ENCODE measurements at places on chromosomes 12 and 14.

- DNase-seq = no peak
Observed at GRCh38 chr12:21502872-21503271, 1.3 kb downstream of the GOLT1B start.

- DNase-seq = no peak
Observed at GRCh38 chr14:38944691-38945090, 158.3 kb downstream of the SEC23A start.

- DNase-seq = no peak
Observed at GRCh38 chr14:80055226-80055625, 156.1 kb downstream of the DIO2 start.

DNA sequence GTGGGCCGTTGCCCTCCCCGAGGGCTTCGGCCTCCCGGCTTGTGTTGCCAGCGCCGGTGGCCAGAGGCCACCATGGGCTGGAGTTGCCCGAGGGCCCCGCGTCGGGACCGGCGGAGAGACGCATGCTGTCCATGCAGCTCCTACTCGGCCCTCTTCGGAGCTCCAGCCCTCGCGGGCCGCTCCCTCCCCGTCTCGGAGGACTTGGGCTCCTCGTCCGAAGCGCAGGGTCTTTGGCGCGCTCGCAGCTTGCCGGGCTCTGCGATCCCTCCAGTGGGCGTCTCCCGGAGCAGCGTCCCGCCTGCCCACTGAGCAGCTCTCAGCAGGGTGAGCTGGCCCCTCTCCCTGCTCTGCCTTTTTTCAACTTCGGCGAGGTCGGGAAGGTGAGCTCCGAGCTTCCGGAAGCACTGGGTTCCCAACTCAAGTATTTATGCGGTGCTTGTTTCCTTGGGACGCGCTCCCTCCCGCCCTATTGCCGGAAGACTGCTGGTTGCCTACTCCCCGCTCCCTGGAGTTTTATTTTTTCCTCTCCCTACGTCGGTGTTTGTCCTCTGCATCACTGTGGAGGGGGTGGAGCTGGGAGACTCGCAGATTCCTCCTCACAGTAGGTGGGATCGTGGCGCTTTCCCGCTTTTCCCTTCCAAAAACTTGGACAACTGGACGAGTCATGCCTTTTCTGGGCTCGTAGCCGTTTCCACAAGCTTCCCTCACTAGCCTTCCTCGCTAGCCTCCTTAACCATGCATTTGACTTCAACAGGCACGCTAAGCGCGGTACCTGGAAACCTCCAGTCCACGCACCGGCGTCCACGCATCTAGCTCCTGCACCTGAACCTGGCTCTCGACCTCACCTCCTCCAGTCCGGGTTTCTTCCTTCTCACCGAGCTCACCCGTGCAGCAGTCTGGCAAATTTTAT is at the start of gene AVPR1A:
TSS of gene AVPR1A (minus strand) at position 489 of the 910 bp plus-strand sequence. CDS start at position 124, 365 bp downstream.
- no peak for DNase-seq

GRCh38 chr12:93050026-93050747 is 121.1 kb upstream of the EEA1 start:
- no peak for DNase-seq

DNA sequence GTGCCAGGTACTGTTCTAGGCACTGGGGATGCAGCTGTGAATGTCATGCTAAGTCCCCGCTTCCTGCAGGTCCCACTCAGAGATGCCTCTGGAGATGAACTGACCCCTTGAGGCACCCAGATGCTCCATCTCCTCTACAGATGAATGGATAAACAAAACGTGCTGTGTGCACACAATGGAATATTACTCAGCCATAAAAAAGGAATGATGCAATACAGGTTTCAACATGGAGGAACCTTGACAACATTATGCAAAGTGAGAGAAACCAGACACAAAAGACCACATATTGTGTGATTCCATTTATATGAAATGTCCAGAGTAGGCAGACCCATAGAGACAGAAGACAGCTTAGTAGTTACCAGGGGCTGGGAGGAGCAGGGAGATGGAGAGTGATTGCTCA is 320.1 kb upstream of the DIO3 start:
- no peak for DNase-seq

DNA sequence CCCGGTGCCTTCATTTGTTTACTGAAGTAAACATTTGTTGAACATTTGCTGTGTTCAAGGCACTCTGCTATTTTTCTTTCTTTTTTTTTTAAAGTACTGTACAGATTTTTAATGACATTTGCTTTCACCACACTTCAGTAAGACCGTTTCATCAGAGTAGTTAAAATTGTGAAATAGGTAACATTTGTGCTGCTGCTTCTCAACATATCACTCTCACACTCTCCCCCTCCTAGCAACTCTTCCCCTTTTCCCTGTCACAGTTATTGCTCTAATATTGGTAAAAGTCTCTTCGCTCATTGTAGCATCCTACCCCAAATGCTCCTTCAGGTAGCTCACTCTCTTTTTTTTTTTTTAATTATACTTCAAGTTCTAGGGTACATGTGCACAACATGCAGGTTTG is 49.6 kb downstream of the SRGAP1 start:
- no peak for DNase-seq

DNA sequence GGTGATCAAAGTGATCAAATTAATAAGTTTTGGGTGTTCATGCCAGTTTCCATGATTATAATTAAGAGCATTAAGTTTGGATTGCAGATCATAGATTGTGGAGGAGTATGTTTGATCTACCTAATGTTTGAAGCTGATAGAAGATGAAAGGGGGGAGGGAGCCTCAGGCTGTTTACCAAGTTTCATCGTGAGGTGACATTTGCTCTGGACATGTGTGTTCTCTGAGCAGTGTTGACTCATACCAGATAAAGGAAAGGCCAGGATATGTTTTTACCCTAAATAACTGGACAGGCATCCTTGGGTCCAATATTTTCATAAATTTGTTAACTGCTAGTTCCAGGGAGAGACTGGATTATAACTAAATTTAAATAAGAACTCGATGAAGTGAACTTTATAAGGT is 3.5 kb upstream of the SEL1L start:
- DNase-seq = no peak

DNA sequence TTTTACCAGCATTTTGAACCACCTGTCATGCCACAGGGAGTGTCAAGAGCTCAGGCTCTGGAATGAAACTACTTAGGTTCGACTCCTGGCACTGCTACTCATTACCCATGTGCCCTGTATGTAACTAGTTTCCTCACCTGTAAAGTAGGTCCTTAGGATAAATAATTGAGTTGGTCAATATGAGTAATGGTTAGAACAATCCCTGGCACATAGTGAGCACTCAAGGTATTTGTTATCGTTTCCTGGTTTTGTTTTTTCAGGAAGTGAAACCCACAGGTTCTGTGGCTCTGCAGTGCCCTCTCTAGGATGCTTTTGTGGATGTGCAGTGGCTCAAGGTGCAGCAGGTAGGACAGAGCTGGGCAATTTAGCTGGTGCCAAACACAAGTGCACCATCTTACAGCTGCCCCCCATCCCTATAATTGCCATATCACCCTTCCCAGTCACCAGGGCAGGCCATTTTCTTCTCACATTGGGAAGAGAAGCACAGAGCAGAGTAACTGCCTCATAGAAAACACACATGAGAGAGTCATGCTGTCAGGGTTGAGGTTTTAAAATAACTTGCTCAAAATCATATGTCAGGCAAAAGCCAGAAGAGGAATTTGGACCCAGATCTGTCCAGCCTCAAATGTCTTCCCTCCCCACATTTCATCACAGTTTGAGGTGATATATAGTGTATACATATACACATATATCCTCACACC is 297.5 kb downstream of the RPAP3 start:
- no peak for DNase-seq

DNA sequence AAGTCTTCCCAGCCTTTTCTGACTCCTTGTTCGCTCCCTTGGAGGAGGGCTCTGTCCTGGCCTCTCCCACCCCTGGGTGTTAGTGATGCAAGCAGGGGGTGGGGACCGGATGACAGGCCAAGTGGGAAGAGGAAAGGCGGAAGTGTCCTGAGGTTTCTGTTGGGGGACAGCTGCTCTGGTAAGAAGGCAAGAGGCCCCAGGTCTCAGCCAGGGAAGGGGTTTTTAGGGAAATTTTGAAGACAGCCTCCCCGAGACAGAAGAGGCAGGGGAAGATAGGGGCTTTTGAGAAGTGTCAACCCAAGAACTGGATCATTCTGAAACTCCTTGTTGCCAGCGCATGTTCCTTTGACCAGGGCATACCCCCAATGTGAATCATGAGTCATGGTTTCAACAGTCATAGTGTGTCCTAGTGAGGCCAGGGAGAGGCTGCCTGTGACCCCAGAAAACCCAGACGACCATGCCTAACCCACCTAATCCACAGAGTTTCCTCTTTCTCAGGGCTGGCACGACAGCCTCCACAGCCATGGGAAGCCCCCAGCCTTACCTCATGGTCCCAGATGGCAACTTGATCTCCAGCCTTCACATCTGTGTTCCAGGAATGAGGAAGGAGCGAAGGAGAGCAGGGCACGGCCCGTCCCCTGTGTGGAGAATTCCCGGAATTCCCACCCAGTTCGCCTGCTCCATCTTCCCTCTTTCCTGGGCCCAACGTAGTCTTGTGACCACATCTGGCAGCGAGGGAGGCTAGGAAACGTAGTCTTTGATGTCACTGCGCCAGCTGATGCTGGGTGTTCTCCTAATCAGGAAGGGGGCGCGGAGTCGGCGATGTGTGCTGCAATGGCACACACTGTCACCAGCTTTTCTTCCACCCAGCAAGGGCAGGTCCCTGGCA is 4.9 kb upstream of the GPR132 start:
- DNase-seq = peak; percentile 63

- no peak for DNase-seq
Observed at GRCh38 chr14:56676042-56676441, 96.4 kb downstream of the TMEM260 start.

DNA sequence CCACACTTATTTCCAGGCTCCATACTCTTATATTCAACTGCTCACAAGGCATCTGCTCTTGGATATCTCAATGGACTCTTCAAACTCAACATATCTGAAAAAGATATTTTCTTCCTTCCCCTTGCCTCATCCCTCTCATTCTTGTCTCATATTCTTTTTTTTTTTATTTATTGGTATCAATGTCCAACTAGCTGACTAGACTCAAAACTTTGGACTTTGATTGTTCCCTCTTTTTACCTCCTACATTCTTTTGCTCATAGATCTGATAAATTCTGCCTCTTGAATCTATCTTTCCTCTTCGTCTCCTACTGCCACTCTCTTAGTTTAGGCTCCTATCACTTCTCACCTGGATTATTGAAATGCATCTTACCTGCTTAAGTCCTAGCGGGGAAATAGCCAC is 25.8 kb downstream of the ARF6 start:
- DNase-seq = no peak

- no peak for DNase-seq
Observed at GRCh38 chr12:106084759-106085158, 54.0 kb downstream of the NUAK1 start.

- no peak for DNase-seq
Observed at GRCh38 chr14:72652179-72652578, 241.7 kb downstream of the DPF3 start.

GRCh38 chr14:92633724-92634123 is 114.7 kb downstream of the LGMN start:
- DNase-seq = no peak

DNA sequence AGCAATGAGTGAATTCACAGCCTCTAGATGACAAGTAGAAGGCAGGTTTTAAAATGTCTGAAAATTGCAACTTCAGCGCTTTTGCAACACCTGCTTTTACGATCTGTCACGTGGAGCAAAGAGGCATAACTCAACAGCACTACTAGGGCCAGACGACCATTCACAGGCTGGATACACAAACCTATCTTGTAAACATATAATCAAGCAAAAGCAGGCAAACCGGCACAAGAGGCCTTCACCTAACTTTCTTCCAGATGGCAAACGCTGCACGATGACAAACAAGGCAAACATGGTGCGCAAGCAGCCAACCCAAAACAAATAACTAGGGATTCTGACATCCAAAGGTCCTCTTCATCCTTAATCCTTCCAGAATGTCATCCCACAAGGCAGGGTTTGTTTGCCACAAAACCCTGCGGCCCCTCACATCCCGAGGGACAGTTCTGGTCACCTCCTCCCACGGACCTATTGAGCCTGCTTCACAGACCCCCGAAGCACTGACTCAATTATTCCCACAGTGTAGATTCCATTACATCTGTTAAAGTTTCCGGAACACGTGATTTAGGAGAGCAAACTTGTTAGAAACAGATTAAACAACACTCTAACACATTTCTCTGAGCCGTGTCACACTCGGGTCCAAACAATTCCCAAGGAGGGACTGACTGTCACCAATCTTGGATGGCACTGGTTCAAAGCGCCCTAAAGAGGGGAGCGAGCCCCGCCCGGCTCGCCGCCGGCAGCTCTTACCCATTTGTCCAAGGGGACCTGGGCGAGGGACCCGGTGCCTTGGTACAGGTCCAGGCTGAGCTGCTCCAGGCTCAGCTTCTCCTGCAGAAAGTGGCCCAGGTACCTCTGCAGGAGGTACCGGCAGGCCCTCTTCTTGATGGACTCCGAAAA is 823 bp downstream of the ATG2B start:
- peak; percentile 37 for DNase-seq

GRCh38 chr12:100584256-100584655 is 10.8 kb downstream of the GAS2L3 start:
- DNase-seq = no peak

DNA sequence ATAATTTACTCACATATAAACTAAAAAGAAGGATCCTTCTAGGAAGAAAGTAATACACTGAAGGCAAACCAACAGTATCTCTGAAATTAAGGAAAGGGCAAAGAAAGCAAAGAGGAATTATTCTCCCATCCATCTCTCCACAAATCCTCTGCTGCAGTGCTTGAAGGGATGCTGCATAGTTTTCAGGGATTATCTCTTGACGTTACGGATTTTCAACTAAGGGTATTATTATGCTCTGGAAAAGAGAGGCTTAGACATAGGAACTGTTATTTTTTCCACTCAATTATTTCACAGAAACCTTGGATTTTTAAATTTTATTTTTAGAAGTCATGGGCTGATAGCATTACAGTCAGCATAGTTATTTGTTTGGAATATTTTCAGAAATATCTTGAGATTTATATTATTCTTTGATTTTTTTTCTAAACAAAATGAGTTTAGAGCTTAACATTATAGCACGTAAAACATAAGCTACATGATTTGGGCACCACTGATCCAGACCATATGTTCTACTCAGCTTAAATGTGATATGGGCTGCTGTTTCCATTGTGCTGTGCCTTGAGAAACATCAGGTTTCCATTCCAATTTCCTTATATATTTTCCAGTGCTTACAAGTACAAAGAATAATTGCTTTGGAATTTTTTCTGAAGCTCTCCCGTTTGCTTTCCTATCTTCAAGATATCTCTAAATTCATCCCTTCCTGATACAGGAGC is 57.9 kb upstream of the DCN start:
- no peak for DNase-seq

- DNase-seq = no peak
Observed at GRCh38 chr12:132105467-132105866, 38.7 kb downstream of the DDX51 start.
